Myometrial cell (primary cell): ENCODE measurements at places on chromosomes 6 and 20. TPM values are rescaled to one million over a fixed set of nuclear protein-coding genes. Genes with fewer than 3 reads are reported as not detected.

The RXRB gene
- 16.1 and 21.6 TPM in 2 replicates for total RNA-seq

The HLA-DQA2 gene
- total RNA-seq = not detected in 2 replicates

The NINL gene
- 5.3 and 8.6 TPM in 2 replicates for total RNA-seq

The TSBP1 gene
- total RNA-seq = not detected in 2 replicates

The SCUBE3 gene
- 35.5 and 37.9 TPM in 2 replicates for total RNA-seq

The TBP gene
- total RNA-seq = 16.8 and 17.3 TPM in 2 replicates

The ELOVL2 gene
- not detected in 2 replicates for total RNA-seq

The BPIFB3 gene
- not detected in 2 replicates for total RNA-seq
